H7 (cell line): ENCODE measurements at places on chromosomes 16 and 17. TPM values are rescaled to one million over a fixed set of nuclear protein-coding genes. Genes with fewer than 3 reads are reported as not detected.

GRCh38 chr16:11473728-11474127 is 113.0 kb downstream of the LITAF start:
- DNase-seq, result no peak

DNA sequence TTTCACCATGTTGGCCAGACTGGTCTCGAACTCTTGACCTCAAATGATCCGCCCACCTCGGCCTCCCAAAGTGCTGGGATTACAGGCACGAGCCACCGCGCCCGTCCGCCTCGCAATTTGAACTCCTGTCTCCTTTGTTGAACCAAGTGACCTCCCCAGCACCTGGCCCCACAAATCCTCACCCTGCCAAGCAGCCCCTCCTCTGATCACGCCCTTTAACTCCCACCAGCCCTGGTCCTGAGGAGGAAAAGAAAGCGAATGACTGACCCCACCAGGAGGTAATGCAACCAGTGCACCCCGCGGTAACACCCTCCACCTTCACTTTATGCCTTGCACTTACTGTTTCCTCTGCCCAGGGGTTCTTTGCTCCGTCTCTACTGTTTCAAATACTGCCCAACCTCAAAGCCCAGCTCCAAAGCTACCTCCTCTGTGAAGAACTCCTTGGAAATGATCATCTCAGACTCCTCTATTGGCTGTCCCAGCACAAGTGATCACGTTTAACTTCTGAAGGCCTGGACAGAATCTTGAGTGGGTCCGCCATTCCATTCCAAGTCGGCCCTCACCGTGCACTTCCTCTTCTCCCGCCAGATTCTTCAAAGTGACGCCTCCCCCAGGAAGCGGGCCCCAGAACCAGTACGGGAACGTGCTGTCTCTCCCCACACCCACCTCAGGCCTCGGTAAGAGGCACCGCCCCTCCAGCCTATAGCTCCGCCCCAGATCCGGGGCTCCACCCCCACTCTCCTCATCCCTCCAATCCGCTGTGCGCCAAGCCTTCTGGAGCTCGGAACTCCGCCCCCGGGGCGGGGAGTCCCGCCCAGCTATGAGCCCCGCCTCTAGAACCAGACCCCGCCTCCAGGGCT is 4.4 kb downstream of the CD19 start:
- DNase-seq, result peak; percentile 99

GRCh38 chr17:54924405-54924804 is 23.8 kb downstream of the TOM1L1 start:
- no peak for DNase-seq

- DNase-seq, result no peak
These were observed 14.1 kb upstream of the MAPK3 start for GRCh38 chr16:30136971-30137605.

DNA sequence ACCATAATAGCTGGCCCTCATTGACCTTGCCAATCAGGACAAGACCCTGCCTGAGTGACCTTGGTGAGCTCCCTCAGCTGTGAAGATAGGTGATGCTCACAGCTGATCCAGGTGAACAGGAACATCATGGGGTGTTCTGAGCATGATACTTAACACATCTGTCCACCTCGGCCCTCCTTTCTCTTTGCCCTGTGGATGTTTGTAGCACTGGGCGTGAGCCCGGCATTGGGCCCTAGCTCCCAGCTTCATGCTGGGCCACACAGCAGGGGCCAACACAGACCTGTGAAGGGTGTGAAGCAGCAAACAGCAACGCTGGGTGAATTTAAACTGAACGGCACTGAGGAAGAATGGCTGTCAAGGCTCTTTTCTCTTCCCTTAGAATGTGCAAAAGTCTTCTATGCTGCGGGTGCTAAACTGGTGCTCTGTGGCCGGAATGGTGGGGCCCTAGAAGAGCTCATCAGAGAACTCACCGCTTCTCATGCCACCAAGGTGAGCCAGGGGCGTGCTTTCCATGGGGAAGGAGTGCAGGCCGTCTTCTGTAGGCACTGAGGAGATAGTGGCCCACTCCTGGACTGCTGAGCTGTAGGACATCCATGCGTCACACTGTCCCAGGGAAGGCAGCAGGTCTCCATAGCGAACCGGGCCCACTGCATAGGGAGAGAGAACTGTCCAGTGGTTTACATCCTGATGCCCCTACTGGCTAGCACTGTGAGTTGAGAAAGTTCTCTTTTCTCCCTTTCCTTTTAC is 35.9 kb downstream of the TMEM11 start:
- DNase-seq, result peak; percentile 14

DNA sequence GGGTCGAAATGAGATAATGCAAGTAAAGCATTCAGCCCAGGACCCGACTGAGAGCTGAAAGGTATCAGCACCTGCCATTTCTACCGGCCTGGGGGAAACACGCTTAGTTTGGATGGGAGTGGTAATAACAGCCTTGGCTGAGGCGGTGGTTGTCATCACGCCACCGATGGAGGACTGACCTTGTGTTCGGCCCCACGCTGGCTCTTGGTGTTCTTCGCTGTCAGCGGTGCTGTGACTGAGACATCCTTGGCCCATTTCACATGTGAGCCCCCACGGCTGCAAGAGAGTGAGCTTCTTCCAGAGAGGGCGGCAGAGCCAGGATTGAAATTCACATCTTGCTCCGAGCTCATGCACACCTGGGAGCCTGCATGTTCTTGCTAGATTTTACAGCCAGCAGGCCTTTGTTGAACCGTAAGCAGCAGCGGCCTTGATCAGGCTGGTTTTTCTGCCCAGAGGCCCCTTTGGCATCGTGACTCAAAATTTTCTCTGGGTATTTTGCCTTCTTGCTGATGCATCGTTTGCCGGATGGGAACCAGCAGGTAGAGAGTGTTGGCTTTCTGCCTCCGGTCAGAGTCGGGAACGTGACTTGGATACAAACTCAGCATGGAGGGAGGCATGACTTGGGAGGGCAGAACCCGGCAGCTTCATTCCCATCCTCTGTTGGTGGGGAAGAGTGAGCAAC is 341.5 kb downstream of the SNX29 start:
- no peak for DNase-seq

DNA sequence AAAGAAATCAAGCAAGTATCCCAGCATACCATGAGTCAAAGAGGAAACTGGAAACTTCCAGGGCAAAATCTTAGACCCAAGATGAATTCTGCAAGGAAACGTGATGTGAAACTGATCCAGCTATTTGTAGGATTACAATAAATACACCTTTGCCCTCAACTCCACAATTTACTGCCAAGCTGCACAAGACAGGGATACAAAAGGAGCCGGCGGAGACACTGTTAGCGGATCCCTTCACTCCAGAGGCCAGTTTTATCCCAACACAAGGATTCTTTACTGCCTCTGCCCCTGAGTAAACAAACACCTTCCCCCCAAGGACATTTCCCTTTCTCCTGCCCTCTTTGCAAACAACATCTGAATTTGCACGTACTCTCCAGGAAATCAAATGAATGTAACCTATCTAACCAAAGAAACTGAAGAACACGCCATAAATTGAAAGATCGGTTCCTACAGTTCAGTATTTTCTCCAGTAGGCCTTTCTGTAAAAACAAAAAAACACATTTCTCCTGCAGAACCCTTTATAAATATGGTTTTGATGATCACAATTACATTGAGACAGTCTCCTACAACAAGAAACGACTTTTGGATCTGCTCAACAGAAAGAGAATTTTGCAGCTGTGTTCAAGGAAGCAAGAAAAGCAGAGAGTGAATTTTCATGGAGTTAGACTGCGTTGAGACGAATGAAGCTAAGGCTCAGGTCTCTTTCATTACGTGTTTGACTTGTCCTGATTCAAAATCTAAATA is 1.4 kb upstream of the CBX2 start:
- peak; percentile 73 for DNase-seq

GRCh38 chr16:22239131-22239805 is 33.2 kb downstream of the EEF2K start:
- DNase-seq, result no peak

The KRTAP1-1 gene
- total RNA-seq, result not detected in 2 replicates
